ENCODE measurements at places on chromosomes 1 and 21.

- no peak for DNase-seq
Observed at GRCh38 chr1:59605184-59605583, 209.6 kb upstream of the HOOK1 start.

GRCh38 chr21:17731554-17731953 lies 87.6 kb downstream of the C21orf91 start:
- DNase-seq, result no peak

- no peak for DNase-seq
Observed at GRCh38 chr1:92473781-92474495, 12.8 kb downstream of the GFI1 start.

DNA sequence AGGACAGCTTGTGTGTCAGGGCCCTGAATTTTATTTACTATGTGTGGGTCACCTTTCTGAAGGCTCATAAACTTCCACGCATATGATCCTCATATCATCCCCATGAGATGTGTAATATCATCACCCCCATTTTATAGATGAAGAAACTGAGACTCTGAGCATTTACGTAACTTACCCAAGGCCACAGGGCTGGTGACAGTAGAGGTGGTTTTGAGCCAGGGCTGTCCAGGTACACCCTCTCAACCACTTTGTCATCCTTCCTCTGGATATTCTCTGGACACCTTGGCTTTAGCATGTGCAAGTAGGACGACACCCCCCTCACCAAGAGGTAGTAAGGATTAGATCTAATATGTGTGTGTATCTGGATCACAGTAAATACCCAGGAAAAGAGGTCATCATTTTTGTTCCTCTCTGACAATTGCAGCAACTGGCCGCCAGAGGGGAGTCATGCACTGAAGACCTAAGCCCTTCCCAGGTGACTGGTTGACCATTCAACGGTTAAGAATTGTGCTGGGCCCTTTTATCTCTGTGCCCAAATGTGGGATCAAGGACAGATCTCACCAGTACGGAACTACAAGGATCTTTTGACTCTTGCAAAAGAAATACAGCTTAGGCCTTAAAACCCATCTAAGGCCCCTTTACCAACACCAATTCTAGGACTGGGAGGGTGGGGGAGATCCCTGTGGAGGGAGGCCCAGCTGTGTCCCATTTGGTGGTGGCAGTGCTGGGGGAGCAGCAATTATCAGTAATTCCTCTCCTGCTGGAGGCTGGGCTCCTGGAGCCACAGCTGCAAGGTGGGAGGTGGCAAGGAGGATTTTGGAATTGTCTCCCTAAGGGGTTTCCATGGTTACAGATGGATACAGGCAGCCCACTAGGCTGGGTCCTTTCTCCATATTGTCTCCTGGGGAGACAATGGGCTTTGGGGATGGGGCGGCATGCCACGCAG lies 13.7 kb upstream of the E2F2 start:
- DNase-seq, result no peak

- DNase-seq, result no peak
Observed at GRCh38 chr1:240217403-240217802, 125.7 kb downstream of the FMN2 start.

GRCh38 chr1:85494074-85494903 lies 29.3 kb upstream of the DDAH1 start:
- no peak for DNase-seq

- no peak for DNase-seq
Observed at GRCh38 chr1:40301541-40302299, 15.4 kb downstream of the COL9A2 start.

- no peak for DNase-seq
Observed at GRCh38 chr1:22470227-22470626, 18.6 kb downstream of the ZBTB40 start.

DNA sequence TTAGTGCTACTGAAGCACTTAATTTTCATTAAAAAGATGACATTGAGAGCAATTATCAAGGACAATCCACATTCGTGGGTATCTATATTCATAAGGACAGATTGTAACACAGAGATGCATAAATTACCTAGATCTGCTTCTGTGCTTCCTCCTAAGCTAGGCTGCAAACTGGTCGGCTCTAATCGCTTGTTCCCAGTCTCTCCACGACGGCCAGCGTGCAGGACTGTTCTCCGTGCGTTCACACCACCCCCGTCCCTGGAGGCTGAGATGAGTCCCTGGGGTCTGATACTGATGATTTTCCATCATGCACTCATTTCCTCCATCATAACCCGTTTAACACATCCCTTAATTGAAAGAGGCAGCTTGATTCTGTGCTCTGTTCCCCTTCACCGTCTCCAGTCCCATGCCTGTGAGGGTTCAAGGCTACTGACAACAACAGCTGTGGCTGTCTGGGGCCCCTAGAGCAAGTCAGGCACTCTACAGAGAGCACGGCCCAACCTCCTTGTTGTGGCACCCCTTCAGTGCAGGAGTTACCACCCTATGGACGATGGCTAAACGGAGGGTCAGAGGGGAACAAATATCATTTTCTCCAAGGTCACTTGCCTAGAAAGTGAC lies 469.6 kb downstream of the NPHP4 start:
- no peak for DNase-seq

DNA sequence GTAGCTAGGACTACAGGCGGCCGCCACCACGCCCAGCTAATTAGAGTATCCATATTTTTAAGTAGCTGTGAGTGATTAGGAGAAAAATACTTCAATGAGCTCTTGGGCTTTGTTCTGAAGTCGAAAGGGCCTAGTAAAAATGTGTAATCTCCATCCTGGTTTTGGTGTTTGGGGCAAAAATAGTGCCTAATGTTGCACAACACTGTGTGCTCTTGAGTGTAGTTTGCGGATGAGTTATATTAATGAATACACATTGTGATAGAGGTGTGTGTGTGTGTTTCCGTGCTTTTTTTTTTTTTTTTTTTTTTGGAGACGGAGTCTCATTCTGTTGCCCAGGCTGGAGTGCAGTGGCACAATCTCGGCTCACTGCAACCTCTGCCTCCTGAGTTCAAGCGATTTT lies 6.3 kb upstream of the ARID1A start:
- no peak for DNase-seq

GRCh38 chr1:225890346-225891228 lies 1.6 kb upstream of the LEFTY1 start:
- no peak for DNase-seq

DNA sequence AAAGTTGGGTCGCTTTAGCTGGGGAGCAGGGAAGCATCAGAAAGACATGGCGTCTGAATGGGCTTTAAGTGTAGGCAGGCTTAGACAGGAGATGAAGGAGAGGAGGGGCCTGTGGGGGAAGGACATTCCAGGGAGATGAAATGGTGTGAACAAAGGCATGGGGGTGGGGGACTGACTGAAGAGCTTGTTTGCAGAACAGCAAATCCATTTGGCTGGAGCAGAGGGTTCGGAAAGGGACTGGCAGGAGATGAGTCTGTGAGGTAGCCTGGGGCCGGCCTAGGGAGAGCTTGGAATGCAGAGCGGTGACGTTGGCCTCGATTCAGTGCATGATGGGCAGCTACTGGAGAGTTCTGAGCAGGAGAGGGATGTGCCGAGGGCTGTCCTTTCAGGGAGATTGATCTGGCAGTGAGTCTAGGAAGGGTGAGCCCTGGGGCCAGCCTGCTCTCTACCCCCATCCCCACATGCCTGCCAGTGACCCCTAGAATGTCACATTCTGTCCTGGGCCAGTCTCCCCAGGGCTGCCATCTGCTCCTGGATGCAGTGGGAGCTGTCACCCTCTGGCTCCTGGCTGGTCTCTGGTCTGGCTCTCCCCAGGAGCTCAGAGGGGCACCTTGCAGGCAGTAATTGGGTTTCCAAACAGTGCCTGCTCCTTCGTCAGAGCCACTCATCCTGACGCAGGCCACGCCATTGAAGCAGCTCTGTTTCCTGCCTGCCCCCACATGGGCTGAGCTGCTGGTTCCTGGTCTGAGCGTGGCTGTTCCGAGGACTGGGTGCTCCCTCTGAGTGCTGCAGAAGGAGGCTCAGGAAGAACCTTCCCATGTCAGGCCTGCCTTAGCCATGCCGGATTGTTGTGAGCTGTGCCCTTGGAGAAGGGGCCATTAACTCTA lies 22.3 kb upstream of the TMEM222 start:
- DNase-seq, result peak; percentile 99

DNA sequence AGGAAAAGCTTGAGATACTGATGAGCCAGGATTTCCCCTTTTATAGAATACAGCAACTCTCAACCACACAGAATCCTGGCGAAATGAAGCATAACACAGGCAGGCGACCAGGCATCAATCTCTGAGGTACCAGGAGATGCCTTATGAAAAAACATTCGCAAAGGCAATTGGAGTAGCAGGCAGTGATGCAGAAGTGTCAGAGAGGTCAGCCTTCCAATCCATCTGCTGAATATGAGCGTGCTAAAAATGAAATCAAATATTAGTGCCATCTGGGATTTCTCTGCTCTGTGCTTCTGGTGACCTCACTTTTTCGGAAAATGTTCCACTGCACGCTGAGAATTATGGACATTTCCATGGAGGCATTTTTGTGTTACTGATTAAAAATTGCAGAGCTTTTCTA lies 258.8 kb downstream of the VAV3 start:
- no peak for DNase-seq

DNA sequence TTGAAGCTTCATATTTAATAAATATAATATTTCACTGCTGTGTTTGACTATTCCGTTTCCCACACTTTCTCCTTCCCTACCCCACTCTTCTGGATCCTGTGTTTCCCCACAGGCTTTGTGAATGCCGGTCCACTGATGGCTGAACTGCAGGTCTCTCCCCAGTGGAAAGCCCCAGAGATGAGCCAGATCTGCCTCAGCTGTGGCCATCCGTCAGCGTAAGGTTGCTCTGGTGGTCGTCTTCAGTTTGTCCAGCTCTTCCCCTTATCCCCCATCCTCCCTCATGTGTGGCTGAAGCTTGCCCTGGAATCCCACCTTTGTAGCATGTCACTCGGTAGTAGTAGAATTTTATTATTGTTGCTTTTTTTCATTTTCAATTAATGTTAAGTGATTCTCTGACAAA lies 11.4 kb downstream of the SMAP2 start:
- DNase-seq, result no peak

- no peak for DNase-seq
Observed at GRCh38 chr1:202710070-202711045, at the start of gene SYT2. TSS of gene SYT2 (minus strand) at chr1:202710454. CDS start at chr1:202605772, 104,682 bp downstream.

- no peak for DNase-seq
Observed at GRCh38 chr1:28071813-28072212, 16.6 kb downstream of the EYA3 start.

- DNase-seq, result no peak
Observed at GRCh38 chr1:9078015-9078751, 8.7 kb upstream of the SLC2A5 start.

DNA sequence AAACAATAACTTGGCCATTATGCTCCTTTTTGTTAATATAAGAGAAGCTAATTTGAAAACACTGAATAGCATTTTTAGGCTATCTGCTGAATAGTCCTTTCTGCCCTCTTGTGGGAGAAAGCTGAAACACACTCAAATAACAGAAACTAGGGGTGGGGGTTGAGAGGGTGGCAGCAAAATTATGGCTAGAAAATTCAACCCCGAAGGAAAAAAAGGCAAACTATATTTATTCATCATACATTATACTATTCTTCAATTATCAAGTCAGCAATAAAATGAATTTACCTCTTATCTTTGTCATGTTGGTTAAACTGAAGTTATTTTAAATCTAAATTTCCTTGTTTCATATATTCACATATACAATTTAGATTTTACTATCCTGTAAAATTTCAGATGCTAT lies 255.9 kb downstream of the FAF1 start:
- peak; percentile 6 for DNase-seq

- DNase-seq, result no peak
Observed at GRCh38 chr21:18443085-18443484, 39.5 kb upstream of the TMPRSS15 start.

DNA sequence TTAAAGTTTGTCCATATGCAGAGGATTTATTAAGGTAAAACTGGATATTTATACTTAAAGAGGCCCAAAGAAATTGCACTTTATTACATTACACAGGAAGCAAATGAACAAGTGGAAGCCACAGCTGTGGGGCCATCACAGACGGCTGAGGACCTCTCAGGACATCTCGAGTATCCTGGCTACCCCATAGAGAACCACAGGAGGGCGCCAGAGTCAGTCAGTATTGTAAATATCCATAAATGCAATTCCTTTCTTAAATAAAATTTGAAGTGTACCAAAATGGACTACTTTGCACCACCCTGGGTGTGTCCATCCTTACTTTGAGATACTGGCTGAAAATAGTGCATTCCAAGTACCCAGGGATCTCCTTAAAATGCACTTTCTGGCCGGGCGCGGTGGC lies 257.2 kb downstream of the MRPL39 start:
- no peak for DNase-seq

DNA sequence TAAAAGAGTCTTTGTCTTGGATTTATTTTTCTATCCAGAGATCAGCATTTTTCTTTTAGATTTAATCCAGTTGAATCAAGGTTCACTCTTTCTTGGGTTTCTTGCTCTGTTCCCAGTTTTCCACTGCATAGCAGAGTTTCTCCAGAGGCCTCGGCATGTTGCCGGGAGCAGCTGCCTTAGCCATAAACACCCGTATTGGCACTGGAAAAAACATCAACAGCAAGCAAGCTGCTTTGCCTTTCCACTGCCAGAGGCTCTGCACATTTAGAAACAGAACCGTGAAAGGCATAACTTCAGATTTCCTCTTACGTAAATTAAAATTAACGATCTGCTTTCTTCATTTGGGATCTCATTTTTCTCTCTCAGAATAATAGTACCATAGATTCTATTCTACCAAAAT lies 181.8 kb upstream of the L1TD1 start:
- DNase-seq, result no peak

GRCh38 chr1:49026230-49026811 lies 249.6 kb upstream of the BEND5 start:
- DNase-seq, result no peak

DNA sequence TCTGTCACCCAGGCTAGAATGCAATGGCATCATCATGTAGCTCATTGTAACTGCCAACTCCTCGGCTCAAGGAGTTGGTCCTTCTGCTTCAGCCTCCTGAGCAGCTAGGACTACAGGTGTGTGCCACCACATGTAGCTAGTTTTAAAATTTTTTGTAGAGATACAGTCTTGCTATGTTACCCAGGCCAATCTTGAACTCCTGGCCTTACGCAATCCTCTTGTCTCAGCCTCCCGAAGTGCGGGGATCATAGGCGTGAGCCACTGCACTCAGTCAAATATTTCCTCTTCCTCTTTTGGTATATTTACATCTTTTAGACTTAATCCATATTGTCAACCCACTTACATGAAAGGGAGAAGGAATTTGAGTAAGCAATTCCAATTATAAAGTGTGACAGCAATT lies 121.1 kb downstream of the EVI5 start:
- DNase-seq, result no peak

- DNase-seq, result peak; percentile 39
Observed at GRCh38 chr1:156445789-156446263, 54.7 kb downstream of the MEF2D start.

GRCh38 chr21:41451753-41452676 lies 26.0 kb downstream of the MX1 start:
- no peak for DNase-seq

- no peak for DNase-seq
Observed at GRCh38 chr1:172283766-172284165, 136.7 kb upstream of the C1orf105 start.

- DNase-seq, result no peak
Observed at GRCh38 chr1:102032534-102032933, 35.8 kb upstream of the OLFM3 start.

- DNase-seq, result no peak
Observed at GRCh38 chr21:32378956-32379355, 13.9 kb downstream of the URB1 start.

- no peak for DNase-seq
Observed at GRCh38 chr1:18527921-18528320, 47.2 kb downstream of the KLHDC7A start.
